ENCODE measurements at places on chromosomes 4 and X. TPM values are rescaled to one million over a fixed set of nuclear protein-coding genes. Genes with fewer than 3 reads are reported as not detected.

CLNK gene
- 0.09 TPM for total RNA-seq

KDR gene
- 55.8 TPM for total RNA-seq

KLF8 gene
- 17.7 TPM for total RNA-seq

ENOPH1 gene
- total RNA-seq, result 23.7 TPM

ARHGAP24 gene
- 28.7 TPM for total RNA-seq

NBDY gene
- total RNA-seq, result 37.5 TPM

RPS6KA6 gene
- 1.9 TPM for total RNA-seq

Measured in lower lobe of right lung (tissue), 2 donors.